Natural killer cell (primary cell): ENCODE measurements at places on chromosomes 11 and 22. TPM values are rescaled to one million over a fixed set of nuclear protein-coding genes. Genes with fewer than 3 reads are reported as not detected.

GRCh38 chr11:23948851-23949250 is 548.0 kb upstream of the LUZP2 start:
- no peak for DNase-seq

Gene INS
- not detected for total RNA-seq

- no peak for DNase-seq
These were observed 45.6 kb downstream of the BTG4 start for GRCh38 chr11:111466615-111467014.

Gene CATSPER1
- total RNA-seq: 12.2 TPM

DNA sequence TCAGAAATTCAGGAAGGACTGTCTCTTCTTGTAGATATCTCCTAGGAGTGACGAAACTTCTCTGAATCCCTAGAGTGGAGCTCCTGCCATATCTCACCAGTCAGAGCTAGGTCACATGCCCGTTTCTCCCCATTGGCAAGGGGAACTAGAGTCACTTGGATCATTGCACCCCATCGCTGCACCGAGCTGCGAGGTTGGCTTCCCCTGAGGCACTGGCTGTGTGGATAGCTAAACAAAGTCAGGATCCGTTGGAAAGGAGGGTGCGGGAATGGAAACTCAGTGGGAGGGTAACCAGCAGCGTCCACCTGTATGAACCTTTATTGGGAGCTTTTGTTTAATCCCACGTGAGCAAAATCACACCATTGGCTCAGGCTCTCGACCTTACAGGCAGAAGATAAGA is 283.8 kb downstream of the BRD1 start:
- DNase-seq: no peak

Gene TYR
- not detected for total RNA-seq

- DNase-seq: peak; percentile 10
These were observed 35.3 kb downstream of the GNB1L start for GRCh38 chr22:19819208-19819910.

DNA sequence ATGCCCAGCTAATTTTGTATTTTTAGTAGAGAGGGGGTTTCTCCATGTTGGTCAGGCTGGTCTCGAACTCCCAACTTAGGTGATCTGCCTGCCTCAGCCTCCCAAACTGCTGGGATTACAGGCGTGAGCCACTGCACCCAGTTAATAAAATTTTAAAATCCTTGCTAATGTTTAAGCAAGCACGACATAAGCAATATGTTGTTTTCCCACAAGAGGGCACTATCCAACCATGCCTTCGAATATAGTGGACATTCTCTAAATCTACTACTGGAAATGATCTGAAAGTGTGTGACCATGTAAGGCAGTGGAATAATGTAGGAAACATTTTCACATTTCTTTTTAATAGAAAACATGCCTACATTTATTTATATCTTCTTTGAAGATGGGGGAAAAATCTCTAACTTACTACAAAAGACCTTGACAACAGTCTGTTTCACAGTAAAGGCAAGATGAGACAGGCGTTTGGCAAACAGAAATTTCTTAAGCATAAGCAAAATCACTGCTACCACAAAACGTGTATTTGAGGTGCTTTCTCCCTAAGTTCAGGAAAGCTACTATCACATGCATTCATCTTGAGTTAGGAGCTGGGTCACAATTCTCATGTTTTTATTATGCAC is 38.2 kb downstream of the PITPNB start:
- DNase-seq: peak; percentile 69

GRCh38 chr11:12402025-12402424 is 24.7 kb downstream of the PARVA start:
- DNase-seq: no peak

DNA sequence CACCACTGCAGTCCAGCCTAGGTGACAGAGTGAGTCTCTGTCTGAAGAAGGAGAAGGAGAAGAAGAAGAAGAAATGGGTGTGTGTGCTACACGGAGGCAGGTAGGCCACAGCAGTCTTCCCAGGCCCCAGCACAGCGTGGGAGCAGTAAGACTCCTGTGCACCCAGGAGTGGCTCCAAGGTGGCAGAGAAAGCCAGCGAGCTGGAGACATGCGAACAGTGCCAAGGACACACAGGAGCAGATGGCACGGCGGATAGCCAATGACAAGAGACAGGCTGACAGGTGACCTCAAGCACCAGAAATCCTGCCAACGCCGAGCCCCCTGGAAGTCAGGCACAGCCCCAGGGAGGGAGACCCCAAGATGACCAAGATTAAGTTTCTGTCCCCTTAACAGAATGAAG is 9.0 kb upstream of the SCGB1A1 start:
- DNase-seq: no peak

DNA sequence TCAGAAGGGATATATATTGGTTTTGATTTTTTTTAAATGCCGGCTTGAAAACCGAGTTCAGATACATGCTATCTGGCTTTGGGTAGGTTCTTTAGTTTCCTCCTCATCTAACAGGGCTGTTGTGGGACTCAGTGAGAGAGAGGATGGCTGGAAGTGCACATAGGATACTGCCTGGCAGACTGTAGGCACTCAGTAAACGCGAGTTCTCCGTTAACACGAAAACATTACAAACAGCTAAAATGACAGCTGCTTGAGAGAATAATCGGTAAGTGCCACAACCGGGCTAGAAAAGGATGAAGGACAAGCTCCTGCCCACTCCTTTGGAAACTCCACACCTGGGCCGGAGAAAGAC is 369 bp downstream of the XRRA1 start:
- no peak for DNase-seq
